ENCODE measurements at places on chromosomes 12 and 14. TPM values are rescaled to one million over a fixed set of nuclear protein-coding genes. Genes with fewer than 3 reads are reported as not detected.

Gene CBLN3
- total RNA-seq, result not detected

Gene NANOG
- not detected for total RNA-seq

Gene SELPLG
- total RNA-seq, result 2.4 TPM

Gene ADSS1
- 18.6 TPM for total RNA-seq

Gene YEATS4
- total RNA-seq, result 17.9 TPM

Gene TAS2R7
- not detected for total RNA-seq

Gene TUNAR
- not detected for total RNA-seq

Gene OVCH1
- total RNA-seq, result not detected

Gene GPR132
- total RNA-seq, result 1.5 TPM

Gene STXBP6
- total RNA-seq, result 54.4 TPM

Gene KLRK1
- total RNA-seq, result 5.3 TPM

Gene GYS2
- total RNA-seq, result not detected

Gene PPM1A
- total RNA-seq, result 103 TPM

Gene SERPINA5
- not detected for total RNA-seq

Gene PAX9
- total RNA-seq, result not detected

Measured in Peyer's patch (tissue), 4 donors.